Bladder microvascular endothelial cell (primary cell): ENCODE measurements at places on chromosomes 12 and 14. TPM values are rescaled to one million over a fixed set of nuclear protein-coding genes. Genes with fewer than 3 reads are reported as not detected.

PFKM gene
- total RNA-seq: 51.6 and 65.0 TPM in 2 replicates

GXYLT1 gene
- total RNA-seq: 13.8 and 25.4 TPM in 2 replicates

CAPS2 gene
- 0.81 and 1.0 TPM in 2 replicates for total RNA-seq

ATXN7L3B gene
- total RNA-seq: 13.8 and 24.9 TPM in 2 replicates
